ENCODE measurements at places on chromosomes 1 and 21. TPM values are rescaled to one million over a fixed set of nuclear protein-coding genes. Genes with fewer than 3 reads are reported as not detected.

FNDC5 gene
- not detected for total RNA-seq

PPM1J gene
- 6.2 TPM for total RNA-seq

DNA sequence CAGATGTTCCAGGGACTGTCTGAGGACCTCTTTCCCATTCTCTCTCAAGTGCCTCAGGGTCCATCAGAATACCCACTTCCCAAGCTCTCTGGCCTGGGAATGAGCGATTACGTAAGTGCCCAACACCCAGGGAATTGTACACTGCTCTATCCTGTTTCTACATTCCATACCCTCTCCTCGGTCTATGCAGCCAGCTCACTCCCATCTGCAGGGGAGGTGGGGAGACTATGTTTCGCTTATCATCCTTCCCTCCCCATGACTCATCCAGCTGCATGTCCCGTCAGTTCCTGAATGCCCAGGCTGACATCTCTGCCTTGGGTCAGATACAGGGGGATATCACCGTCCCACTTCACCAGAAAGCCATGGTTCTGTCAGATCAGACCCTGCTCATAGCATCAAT lies 34.5 kb upstream of the CD1D start:
- peak; percentile 91 for DNase-seq

- DNase-seq, result no peak
These were observed 48.4 kb upstream of the ADORA3 start for GRCh38 chr1:111551623-111552411.

DNA sequence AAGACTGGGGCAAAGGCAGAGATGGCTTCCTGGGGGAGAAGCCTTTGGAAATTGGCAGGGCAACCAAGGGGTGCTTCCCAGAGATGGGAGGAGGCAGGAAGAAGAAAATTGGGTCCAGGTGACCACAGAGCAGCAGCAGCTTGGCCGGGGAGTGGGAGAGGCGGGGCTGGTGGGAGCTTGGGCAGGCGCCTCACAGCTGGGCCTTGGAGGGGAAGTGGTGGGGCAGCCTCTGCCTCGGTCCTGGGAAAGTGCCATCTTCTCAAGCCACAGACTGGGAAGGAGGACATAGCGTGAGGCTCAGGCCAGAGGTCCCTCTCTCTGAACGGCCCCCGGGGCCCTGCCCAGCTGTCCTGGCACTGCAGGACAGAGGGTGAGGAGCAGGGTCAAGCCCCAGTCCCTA lies 24.0 kb upstream of the WASF2 start:
- DNase-seq, result no peak

- peak; percentile 65 for DNase-seq
These were observed 626.7 kb upstream of the ADGRL2 start for GRCh38 chr1:81174052-81174451.

- no peak for DNase-seq
These were observed 754.0 kb upstream of the ADGRL4 start for GRCh38 chr1:79760531-79760930.

DNA sequence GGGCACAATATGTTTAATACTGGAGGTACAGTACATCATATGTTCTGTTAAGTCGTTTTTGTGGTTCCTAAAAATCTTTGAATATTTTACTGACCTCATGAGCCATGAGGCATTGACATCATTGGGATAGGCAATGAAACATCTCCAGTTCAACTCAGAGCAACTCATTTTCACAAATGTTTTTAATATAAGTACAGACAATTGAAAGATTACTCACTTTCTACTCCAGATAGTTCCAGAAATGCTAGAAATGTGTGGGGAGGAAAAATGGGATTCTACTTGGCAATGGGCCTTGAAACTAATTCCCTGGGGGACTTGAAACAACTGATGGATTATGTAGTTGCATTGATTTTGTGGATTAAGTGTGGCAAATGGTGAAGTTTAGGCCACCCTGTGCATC lies 7.2 kb upstream of the C8B start:
- DNase-seq, result no peak

GRCh38 chr1:54800041-54800898 lies 853 bp downstream of the TTC22 start:
- DNase-seq, result no peak

GRCh38 chr1:22711071-22711470 lies 432 bp downstream of the EPHB2 start:
- no peak for DNase-seq

GRCh38 chr1:200888349-200888838 lies 6.3 kb upstream of the INAVA start:
- DNase-seq, result peak; percentile 74

Data from mammary epithelial cell (primary cell).